ELF-1 (cell line): ENCODE measurements at places on chromosomes 2 and 18.
A peak's percentile ranks its signal among the peaks of the same experiment; 100 is the strongest.

GRCh38 chr2:42053791-42054701 is 6.2 kb downstream of the PKDCC start:
- DNase-seq = no peak

DNA sequence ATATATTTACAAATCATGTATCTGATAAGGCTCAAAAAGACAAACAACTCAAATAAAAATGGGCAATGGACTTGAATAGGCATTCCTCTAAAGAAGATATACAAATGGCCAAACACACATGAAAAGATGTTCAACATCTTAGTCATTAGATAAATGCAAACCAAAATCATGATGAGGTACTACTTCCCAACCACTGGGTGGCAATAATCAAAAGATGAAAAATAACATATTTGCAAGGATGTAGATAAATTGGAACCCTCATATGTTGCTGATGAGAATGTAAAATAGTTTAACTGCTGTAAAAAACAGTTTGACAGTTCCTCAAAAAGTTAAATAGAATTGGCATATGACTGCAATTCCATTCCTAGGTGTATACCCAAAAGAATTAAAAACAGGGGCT is 132.3 kb downstream of the TTC32 start:
- DNase-seq = no peak

DNA sequence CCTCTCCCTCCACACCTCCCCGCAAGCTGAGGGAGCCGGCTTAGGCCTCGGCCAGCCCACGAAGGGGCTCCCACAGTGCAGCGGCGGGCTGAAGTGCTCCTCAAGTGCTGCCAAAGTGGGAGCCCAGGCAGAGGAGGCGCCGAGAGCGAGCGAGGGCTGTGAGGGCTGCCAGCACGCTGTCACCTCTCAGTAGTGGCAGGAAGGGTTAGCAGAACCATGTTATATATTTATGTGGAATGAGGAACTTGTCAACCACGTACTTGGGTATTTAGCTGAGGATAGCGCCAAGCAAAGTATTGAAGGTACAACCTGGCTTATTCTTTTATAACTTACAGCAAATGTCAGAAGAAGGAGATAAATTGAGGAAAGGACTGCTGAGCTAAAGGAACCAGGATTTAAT is 144.1 kb upstream of the MGAT5 start:
- DNase-seq = no peak

- DNase-seq = no peak
Measured at GRCh38 chr2:32450851-32451250, 94.0 kb downstream of the BIRC6 start.

- DNase-seq = no peak
Measured at GRCh38 chr18:13216711-13217465, 1.7 kb upstream of the LDLRAD4 start.

DNA sequence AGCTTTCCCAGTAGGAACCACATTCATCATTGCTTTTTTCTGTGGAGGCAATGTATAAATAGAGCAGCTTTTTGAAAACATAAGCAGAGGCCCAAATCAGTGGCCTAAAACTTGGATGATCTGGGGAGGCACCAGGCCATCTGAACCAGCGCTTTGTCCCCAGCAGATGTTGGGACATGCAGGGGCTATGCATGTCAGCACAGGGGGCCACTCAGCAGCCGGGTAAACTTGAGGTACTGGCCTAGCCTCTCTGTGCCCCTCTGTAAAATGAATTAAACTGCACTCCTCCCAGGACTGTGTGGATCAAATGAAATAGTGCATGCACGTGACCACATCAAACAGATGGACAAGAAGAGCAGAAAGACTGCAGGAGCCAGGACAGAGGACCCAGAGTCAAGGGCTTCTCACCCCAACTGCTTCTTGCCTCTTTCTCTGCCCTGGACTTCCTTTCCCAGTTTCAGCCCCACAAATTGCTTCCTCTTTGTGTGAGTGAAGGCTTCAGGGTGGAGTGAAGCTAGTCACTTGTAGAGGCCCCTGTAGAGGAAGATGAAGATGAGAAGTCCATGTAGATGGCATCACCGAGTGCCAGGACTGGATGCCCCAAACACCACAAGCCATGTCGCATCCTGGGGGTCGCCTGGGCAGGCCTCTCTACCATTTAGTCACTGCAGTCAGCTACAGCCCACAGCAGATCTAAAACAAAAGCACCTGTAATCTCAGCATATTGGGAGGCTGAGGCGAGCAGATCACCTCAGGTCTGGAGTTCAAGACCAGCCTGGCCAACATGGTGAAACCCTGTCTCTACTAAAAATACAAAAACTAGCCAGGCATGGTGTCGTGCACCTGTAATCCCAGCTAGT is 53.2 kb downstream of the IMPA2 start:
- no peak for DNase-seq

GRCh38 chr2:119522671-119523070 is 1.6 kb downstream of the SCTR start:
- no peak for DNase-seq

DNA sequence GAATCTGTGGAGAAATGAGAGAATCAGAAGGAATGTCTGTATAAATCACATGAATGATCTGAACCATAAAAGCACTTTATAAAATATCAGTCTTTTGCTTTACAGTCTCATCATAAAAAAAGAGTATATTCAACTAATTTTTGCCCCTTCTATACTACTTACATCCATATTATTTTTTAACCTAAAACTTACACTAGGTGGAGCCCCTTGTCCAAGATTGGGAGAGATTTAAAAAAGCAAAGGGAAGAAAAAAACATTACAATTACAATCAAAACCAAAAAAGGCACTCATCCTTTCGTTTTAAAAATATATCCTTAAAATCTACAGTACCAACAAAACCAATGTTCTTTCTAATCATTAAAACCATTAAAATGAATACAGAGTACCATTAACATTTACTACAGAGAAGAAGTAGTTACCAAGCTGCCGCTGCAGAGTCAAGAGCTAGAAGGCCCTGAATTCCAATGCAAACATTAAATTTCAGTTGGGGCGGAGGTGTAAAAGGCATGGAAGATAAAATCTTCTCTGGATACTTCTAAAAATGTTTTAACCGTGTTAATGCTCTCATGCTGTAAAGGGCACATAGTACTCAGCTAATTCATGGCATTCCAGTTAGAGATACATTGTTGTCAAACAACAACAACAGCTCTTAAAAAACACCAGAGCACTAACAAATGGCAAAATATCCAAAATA is 56.7 kb upstream of the EPB41L3 start:
- DNase-seq = no peak

DNA sequence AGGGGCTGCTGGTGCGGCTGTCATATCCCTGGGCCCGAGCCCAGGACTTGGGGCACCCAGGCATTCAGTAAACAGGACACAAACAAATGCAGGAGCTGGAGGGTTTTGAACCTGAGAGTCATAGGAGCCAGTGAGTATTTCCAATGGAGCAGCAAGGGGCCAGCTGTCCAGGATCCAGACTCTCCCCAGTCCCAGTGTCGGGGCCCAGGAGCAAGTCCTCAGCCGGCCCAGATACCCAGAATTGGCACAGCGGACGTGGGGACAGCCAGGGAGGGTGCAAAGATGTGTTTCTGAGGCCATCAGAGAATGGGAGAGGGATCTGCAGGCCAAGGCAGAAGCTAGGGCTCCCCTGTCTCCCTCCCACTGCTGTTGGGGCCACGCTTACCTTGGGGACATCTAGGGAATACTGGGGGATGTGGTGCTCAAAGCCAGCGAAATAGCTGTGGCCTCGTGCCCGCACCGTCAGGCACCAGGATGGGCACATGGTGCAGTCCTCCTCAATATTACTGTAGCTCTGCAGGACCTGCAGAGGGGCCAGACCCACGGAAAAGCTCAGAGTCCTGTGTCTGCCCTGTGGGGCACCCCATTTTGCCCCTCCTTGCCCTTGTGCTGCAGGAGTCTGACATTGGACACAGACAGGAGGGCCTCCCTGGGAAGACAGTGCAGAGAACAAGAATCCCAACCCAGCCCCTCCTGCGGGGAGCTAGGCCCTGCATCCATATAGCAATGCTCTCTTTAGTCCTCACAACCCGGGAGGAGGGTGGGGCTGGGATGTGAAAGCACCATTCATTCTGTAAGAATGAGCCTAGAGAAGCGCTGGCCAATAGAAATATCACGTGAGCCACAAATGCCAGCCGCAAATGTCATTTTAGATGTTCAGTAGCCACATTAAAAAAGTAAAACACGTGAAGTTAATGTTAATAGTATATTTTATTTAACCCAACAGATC is 15.4 kb downstream of the CFAP65 start:
- no peak for DNase-seq

DNA sequence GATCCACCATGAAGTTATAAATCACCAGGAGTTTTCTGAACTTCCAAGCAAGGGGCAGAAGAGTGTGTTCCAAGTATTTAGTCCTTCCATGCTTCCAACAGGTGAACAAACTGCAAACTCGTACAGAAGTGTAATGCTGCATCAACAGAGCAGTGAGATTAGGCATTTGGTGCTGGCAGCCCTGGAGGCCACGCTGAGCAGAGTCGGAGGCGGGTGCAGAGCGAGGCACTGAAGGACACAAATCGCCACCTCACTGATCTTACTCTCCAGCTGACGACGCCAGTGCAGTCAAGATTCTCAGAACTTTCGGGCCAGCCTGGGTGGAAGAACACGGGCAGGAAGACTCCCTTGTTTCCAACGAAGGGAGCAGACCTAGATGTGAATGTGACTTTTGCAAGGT is 39.2 kb downstream of the SERPINE2 start:
- no peak for DNase-seq

GRCh38 chr2:191625016-191625415 is 52.9 kb upstream of the NABP1 start:
- no peak for DNase-seq

- DNase-seq = no peak
Measured at GRCh38 chr2:148658807-148659722, 14.5 kb downstream of the EPC2 start.

DNA sequence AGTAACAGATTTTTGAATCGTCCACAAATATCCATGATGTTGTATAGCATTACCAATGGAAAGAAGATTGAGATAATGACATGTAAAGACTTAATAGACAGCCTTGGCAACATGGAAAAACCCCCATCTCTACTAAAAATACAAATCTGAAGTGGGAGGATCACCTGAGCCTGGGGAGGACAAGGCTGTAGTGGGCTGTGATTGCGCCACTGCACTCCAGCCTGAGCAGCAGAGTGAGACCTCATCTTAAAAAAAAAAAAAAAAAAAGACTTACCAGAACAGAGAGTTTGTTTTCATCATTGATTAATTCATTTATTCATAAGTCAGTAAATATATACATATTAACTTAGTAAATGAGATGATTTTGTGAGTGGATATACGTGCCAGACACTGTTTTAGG is 7.0 kb upstream of the OSBPL1A start:
- no peak for DNase-seq

DNA sequence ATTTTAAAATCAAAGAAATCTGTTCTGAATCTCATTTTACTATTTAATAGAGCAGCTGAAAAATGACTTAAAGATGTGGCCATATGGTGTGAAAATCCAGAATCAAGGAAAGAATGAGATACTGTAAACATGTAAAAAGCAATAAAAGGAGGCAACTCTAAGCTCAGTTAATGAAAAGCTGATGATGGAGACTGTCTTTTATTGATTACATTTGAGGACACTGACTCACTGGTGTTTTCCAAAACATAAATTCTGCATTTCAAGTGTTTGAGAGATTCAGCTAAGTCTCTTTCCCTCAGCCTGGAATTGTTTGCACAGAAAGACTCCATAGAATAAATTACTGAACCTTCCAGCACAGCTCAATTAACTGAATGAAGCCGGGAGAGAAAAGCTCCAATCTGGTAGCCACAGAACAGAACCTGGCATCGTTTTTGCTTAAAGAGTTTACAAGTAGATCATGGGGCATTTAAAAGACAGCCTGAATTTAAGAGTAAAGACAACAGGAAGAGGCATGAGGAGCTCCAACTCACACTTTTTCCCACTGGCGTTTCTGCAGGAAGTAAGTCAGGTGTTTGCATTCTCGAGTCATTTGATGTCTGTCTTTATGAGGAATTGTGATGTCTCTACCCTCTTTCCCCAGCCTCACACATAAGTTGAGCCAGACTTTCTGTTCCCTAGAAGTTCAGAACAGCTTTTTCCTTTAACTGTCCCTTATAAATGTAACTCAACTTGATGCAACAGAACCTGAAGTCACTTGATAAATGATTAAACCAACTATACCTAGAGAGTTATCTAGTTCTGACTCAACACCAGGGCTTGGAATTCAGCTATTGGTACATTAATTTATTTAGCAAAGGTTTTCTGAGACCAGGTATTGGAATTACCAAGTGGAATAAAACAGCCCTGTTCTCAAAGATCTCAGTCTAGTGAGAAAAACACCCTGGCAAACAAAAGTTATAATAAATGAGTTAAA is 53.3 kb downstream of the FTCDNL1 start:
- no peak for DNase-seq

DNA sequence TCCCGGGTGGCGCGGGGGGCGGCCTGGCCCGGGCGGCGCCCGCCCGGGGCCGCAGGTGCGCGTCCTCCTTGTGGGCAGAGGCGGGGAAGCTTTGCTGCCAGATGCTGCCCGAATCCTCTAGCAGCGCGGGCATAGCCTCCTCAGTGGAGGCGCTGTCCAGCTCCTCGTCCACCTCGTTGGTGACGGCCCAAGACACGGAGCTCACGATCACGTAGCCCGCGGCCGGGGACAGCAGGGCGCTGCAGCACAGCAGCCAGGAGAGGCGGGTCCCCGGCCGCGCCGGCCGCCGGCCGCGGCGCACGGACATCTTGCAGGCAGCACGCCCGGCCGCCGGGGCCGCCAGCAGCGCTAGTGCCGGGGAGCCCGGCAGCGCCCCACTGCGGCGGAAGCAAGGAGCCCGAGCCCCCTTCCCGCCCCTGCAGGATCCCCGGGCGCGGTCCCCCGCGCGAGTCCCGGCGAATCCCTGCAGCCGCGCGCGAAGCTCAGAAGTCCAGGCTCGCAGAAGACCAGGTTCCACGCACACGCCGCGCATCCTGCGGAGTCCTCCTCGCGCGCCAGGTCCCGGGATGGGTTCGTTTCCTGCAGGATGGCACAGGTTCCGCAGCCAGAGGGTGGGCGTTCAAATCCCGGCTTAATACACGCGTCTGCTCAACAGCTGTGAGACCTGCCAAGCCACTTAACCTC is at the start of gene CREG2:
Gene CREG2 (minus strand): TSS at position 353 of the 684 bp plus-strand sequence. CDS start 46 bp downstream, at position 307.
- DNase-seq = peak; percentile 78
